CD4-positive, alpha-beta T cell treated with Interleukin-21 for 1 hour (primary cell): ENCODE measurements at places on chromosomes 11 and 22.

GRCh38 chr11:118535261-118535660 is 4.3 kb downstream of the TMEM25 start:
- no peak for DNase-seq

- no peak for DNase-seq
Observed at GRCh38 chr11:45451766-45452440, 165.8 kb upstream of the SYT13 start.

DNA sequence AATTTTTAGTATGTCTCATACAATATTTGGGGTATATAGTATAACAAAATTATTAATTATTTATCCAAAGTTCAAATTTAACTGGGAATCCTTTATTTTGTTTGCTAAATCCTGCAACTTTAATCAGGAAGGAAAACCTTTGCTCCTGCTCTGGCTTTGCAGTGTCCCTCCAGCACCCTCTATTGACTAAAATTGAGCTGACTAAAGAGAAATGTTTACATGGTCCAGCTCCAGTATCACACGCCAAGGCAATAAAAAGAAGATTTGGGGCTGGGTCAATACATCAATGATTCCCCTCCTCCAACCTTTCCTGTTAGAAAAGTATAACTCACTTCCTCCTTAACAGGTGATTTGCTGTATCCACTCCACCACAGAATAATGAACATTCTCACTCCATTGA is 153.0 kb upstream of the LRRC4C start:
- DNase-seq, result no peak

GRCh38 chr22:20750461-20751184 is 23.3 kb upstream of the SERPIND1 start:
- DNase-seq, result peak; percentile 12

DNA sequence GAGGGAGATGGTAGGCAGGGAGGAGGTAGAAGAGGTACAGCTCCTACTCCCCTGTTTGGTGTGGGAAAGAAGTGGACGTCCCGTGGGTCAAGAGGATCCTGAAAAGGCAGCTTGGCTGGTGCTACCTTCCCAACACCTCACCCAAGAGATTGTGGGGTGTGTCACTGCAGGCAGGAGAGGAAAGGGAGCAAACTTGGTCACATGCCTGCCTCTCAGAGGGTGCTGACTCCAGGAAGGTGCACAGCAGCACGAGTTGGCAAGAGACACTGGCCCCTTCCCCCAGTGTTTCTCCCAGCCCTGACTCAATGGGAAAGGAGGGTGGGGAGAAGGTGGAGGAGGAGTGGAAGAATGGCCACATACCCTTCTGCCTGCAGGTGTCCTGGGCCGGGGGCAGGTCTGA is 99.6 kb downstream of the CSNK2A3 start:
- DNase-seq, result no peak

GRCh38 chr11:12430351-12430750 is 53.0 kb downstream of the PARVA start:
- no peak for DNase-seq

DNA sequence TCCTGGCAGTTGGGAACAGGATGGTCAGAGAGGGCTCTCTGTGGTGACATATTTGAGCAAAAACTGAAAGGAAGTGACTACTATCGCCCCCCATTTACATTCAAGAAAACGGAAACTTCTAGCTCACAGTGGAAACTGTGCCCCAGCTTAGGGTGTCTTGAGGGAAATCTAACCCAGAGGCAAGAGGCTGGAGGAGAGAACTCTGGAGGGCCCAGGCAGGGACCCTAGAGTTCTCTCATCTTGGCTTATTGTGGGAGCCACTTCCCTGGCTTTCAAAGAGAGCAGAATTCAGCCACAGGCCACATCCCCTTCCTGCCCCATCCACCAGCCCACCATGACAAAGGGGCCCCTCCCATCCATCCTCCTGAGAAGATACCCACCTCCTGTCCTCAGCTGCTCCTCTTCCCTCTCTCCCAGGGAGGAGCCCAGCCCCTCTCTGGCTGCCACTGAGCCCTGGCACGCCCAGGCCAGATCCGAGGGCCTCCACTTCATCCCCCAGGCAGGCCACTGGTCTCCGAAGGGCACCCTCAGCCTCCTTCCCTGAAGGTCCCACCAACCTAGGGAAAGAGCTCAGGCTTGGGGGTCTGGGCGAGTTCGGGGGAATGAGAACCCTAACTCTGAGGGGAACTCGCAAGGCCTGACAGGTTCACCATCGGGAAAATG is 1.6 kb upstream of the TMPRSS13 start:
- DNase-seq, result peak; percentile 28

DNA sequence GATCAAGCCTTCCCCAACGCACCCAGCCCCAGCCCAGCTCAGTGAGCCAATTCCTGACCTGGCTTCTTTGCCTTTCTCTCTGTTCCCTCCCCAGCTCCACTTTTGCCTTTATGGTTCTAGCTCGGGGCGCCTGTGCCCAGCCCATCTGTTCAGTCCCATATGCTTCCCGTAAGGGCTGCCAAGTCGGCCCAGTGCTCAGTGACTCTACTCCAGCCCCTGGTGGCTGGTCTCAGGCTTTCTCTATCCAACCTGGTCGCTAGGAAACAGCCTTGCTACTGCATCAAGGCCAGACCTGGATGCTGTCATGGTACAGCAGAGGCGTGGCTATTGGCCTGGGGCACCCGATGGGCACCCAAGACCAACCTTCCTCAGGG is 178.0 kb downstream of the DSCAML1 start:
- DNase-seq, result no peak

DNA sequence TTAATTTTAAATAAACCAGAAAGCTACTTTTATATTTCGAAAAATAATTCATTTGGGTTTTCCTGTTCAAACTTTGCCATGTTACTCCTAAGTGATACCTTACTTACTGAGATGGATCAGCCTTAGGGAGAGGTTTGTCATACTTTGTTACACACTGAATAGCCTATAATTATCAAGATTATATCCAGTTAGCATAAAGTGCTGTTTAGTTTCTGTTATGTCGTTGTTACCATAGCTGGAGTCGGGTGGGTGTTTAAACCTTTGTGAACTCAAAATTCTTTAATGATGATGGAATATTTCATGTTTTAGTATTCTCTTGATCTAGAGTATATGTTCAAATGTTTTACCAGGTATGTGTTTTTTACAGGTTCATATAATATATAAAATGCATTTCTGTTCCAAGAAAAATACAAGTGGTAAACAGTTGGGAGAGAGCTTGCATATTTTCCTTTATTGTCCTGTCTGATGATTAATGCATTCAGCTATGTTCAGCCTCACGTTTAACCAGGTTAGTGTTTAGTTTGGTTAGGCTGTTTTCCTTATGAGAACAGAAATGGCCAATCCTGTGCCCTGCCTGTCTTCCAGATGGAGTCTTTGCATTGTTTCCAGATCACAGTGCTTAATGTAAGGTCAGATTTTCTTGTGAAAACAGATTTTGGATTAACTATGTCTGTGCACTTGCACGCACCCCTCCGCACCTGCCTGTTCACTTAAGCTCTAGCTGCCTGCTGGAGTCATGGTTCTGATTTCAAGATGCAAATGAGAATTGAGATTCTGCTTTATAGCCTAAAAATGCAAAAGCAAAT is 105.6 kb downstream of the ATXN10 start:
- no peak for DNase-seq

GRCh38 chr11:118079491-118079890 is 2.6 kb downstream of the TMPRSS4 start:
- peak; percentile 25 for DNase-seq

DNA sequence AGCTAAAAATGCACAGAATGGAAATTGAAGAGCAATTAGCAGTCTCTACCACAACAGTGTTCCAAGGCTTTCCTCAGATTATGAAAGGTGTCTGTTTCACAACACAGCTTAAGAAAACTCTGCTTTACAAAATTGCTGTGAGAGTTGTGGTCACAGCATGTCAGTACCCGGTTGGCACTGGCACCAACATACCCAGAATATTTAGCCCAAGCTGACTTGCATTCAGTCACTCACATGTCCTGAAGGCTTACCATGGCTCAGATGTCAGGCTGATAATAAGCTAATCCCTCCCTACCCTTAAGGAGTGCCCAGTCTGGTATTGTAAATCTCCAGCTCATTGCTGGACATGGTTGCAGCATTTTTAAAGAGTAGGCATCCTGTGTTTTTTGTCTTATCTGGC is 14.9 kb downstream of the NCR3LG1 start:
- DNase-seq, result no peak

DNA sequence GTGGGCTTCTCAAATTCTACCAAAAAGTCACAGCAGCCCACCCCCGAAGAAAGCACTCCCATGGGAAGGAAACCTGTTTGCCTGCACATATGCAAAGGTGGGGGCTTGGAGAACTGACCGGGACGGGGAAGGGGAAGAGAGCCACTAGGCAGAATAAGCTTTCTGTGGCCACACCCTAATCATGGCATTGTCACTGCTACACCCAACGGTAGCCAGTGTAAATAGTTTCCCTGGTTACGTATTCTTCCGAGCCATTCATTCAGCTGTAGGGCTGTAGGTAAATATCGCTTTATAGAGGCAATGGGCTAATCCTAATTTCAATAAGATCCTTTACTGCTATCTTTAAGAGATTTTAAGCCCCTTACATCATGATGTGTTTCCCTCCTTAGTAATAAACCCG is 61.7 kb downstream of the PRDM11 start:
- DNase-seq, result no peak

DNA sequence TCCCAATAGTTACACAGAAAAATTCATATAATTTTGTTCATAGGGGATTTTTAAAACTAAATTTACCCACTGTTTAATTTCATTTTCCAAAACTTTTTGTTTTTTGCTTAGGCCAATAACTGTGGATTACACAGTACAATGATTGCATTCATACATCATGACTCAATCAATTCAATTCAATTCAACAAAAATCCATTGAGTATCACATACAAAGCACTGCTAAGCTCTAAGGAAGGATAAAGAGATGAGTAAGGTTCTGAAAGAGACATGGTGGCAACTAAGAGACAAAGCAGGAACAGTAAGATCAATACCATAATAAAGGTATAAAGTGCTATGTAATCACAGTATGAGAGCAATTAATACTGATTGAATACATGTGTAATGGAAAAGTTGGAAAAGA is 9.4 kb upstream of the LAYN start:
- DNase-seq, result no peak

- no peak for DNase-seq
Observed at GRCh38 chr22:47091921-47092700, 329.7 kb downstream of the TBC1D22A start.

- no peak for DNase-seq
Observed at GRCh38 chr11:101862391-101863233, 52.2 kb upstream of the CEP126 start.

- DNase-seq, result no peak
Observed at GRCh38 chr11:12653729-12654128, 20.5 kb upstream of the TEAD1 start.

DNA sequence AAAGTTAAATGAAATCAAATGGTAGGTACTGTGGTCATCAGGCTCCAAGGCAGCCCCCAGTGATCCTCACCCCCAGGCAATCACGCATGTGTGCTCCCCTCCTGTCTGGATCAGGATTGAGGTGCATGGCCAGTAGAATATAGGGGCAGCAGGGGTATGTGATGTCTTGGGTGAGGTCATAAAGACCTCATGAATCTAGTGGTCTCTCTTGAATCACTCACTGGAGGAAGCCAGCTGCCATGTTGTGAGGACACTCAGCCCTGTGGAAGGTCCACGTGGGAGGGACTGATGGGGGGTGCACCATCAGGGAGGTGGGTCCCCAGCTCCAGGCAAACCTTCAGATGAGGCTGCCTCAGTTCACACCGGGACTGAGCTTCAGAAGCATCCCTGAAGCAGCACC is 6.8 kb upstream of the IL17REL start:
- no peak for DNase-seq

- DNase-seq, result no peak
Observed at GRCh38 chr11:28049338-28050216, 58.4 kb downstream of the KIF18A start.

DNA sequence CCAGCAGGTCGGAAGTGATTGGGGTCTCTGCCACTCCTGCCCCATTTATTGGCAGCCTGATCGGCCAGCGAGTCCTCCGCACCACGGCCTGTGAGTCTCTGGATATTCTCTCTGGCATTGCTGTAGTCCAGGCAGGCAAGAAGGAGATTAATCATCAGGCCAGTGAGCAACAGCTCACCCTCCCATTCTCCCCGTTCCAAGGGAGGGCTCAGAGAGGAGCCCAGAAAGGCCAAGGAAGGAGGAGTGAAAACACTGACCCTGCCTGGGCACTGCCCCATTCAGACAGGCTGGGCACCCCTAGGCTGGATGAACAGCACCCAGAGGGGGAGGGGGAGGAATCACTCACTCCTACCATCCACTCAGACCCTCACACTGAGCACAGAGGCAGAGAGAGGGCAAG is 3.1 kb downstream of the SAA2 start:
- no peak for DNase-seq

DNA sequence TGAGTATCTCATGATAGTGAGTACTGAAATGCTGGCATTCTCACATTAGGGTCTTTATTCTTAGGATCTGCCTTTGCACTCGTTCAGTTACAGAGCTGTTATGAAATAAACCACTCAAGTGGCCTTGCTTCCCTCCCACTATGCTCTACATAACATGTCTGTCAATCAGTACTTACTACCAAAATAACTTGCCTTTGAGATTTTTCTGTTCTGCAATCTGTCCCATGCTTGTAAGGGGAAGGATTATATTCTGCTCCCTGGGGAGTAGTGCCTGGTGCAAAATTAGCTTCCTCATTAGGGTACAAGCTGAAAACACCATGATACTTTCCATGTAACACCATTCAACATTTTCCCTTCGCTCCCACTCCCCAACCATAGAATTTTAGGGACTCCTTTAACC is 1.9 kb upstream of the GRAP2 start:
- no peak for DNase-seq

DNA sequence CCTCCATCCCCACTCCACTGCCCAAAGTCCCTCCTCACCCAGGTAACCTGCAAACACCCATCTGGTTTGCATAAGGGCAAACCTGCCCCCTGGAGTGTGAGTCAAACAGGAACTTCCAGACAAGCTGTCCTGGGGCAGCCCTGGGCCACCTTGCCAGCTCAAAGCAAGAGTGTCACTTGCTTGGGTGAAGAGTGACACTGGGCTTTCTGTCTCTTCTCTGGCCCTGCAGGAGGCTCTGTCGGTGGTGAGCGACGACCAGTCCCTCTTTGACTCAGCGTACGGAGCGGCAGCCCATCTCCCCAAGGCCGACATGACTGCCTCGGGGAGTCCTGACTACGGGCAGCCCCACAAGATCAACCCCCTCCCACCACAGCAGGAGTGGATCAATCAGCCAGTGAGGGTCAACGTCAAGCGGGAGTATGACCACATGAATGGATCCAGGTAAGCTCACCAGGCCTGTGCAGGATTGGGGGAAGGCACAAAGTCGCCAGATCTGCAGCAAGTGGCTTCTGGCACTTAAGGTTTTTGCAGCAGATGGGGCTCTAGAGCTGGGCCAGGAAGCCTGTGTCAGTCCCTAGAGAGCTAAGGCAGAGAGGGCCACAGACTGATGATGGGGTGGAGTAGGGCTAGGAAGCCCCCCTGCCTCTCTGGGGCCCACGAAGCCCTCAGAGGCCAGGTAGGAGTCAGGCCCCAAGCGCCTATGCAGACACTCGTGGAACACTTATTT is 64.2 kb downstream of the FLI1 start:
- DNase-seq, result no peak

DNA sequence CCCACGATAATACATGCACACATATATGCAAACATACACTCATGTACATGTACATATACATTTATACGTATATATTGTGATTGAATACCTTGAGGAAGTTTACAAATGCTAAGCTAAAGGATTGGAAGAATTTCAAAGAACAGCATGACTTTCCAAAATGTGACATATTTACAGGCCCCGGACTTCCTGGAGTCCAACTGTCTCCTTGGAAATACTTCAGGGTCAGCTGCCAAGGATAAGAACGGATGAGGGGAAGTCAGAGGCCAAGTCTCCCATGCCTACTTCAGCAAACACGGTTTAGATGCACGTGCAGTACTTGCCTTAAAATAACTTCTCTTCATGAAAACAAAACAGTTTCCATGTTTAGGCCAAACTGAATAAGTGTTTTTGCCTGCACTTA is 213.6 kb downstream of the DYNC2H1 start:
- no peak for DNase-seq
